ENCODE measurements at places on chromosomes 12 and 14. TPM values are rescaled to one million over a fixed set of nuclear protein-coding genes. Genes with fewer than 3 reads are reported as not detected.

Gene TAS2R31
- total RNA-seq: 3.1 TPM

Gene KCNH3
- total RNA-seq: 22.6 TPM

Gene NDUFB1
- 124 TPM for total RNA-seq

Gene HOXC12
- not detected for total RNA-seq

Gene ACRBP
- 9.8 TPM for total RNA-seq

Gene TAS2R20
- total RNA-seq: 0.89 TPM

Gene PYM1
- total RNA-seq: 25.1 TPM

Gene SLC5A8
- total RNA-seq: 0.06 TPM

Gene AKAP6
- 40.1 TPM for total RNA-seq

Gene DAO
- not detected for total RNA-seq

Gene EML5
- total RNA-seq: 1.7 TPM

Gene RTN1
- total RNA-seq: 46.0 TPM

Gene PDE6H
- total RNA-seq: not detected

Measured in mucosa of gallbladder (tissue), 1 donor.